CD14-positive monocyte (primary cell): ENCODE measurements at places on chromosomes 7 and 10.

GRCh38 chr10:75876710-75877109 is 445.3 kb downstream of the LRMDA start:
- no peak for DNase-seq

DNA sequence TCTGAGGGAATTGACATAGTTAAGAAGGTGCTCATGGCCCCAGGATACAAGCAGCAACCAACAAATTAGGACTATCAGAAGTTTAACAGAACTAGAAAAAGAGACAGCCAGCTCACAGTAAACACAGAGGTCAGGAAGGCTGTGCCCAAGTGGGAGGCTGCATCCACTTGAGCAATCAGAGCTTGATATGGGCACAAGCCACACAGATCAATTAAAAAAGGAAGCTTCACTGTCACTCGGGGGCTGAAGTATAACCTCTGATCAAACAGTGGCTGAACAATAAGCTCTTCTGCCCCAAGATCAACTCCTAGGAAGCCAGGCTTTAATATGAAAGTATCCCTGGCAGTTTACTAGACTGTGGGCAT is 40.0 kb downstream of the ZNF438 start:
- DNase-seq: no peak

- DNase-seq: no peak
Observed at GRCh38 chr7:69564454-69565417, 33.5 kb upstream of the AUTS2 start.

DNA sequence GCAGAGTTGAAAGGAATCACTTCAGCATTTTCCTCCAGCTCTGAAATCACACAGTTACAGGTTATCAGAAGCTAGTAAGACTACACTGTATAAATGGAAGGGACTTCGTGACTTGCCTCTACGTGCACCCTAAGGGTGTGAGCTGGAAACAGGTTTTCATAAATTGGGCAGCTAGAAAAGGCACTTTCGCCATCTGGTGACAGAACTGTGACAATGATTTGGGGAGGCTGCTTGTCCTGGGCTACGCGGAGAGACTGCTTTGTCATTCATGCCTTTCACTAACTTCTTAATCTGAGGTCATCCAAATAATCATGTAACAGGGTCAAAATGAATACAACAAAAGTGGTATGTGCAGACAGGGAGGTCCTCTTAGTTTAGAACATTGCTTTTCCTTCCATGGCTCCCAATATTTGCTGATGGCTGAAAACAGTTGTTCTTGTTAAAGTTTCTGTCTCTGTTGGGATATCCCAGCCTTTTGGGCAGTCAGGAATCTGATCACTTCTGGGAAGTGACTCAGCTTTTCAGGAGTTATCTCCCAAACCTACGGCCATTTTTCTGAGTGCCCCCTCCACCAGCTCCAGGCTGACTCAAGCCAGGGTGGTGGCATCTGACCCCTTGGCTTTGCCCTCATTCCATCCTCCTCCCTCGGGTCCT is 17.8 kb downstream of the VWC2 start:
- no peak for DNase-seq

DNA sequence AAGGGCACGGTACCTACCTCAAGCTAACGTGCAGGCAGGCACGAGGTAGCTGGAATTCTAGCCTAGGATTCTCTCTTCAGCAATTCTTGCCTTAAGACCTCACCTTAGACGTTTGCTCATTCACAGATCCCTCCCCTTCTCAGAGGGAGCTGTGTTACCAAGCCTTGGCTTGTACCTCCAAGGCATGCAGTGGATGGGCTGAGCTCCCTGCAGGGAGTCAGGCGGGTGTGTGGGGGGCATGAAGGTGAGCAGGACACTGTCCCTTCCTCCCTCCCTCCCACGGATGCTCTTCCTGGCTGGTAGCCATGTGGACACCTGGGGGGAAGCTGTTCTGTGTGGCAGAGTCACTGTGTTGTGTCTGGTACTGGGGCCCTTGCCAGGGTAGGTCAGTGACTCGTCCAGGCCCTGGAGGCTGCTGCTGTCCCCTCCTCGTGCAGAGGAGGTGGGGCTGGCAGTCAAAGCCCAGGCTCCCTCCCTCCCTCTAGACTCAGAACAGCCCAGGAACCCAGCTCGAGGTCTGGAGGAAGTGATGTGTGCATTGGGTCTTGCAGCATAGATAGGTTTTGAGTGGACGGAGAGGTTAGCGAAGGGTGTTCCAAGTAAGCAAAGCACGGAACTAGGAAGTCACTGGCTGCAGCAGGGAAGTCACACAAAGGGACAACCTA is 222.2 kb upstream of the SH2B2 start:
- peak; percentile 96 for DNase-seq

GRCh38 chr10:72697716-72698115 is 5.8 kb downstream of the MCU start:
- DNase-seq: no peak

DNA sequence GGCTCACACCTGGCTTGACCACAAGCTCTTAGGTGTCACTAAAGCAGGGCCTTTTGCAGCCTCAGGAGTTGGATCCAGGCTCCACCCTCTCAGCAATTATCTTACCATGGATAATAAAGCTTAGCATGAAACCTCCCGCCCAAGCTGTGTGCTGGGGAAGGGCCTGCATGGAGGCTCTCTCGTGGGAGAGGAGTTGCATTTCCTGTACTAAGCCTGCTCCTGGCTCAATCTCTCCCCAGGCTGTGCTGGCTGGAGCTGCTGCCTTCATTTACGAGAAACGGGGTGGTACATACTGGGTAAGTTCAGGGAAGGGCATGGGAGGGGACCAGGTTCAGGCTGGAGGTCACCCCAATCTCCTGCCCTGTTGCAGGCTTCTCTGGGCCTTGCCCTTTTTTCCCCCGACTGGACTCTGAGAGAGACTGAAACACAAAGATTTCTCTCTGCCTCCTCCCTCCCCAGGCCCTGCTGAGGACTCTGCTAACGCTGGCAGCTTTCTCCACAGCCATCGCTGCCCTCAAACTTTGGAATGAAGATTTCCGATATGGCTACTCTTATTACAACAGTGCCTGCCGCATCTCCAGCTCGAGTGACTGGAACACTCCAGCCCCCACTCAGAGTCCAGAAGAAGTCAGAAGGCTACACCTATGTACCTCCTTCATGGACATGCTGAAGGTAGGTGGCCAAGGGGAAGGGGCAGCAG is 2.7 kb downstream of the TMEM176A start:
- no peak for DNase-seq

- peak; percentile 75 for DNase-seq
Observed at GRCh38 chr10:32445740-32446535, at the start of gene CCDC7. TSS of gene CCDC7 (plus strand) at chr10:32446140. CDS start at chr10:32451643, 5,503 bp downstream.

GRCh38 chr7:16344927-16345326 is 76.4 kb downstream of the CRPPA start:
- DNase-seq: no peak

- DNase-seq: no peak
Observed at GRCh38 chr10:7986851-7987250, 67.6 kb upstream of the GATA3 start.

DNA sequence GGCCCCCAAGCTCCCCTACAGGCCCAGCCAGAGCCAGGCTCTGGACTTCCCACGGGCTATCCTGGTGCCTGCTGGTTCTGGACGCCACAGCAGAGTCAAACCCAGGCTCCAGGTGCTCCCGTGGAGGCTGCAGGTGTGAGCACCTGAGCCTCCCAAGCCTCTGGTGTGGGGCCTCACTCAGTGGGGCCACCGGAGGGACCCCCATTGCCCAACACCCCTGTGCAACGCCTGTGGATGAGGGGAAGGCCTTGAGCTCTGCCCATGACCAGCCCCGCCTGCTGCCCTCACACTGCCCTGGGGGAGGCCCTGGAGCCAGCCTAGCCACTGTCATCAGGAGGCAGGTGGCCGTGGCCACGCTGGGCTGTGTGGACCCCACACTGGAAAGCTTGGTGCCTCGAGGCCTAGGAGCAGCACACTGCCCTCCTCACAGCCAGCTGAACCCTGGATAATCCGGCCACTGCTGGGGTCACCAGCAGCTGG is 229.3 kb downstream of the MAD1L1 start:
- DNase-seq: no peak

GRCh38 chr10:79385804-79386531 is 38.7 kb downstream of the PPIF start:
- no peak for DNase-seq

- no peak for DNase-seq
Observed at GRCh38 chr7:5797716-5798115, 16.3 kb upstream of the RNF216 start.
